ENCODE measurements at places on chromosomes 11 and 22. TPM values are rescaled to one million over a fixed set of nuclear protein-coding genes. Genes with fewer than 3 reads are reported as not detected.

DNA sequence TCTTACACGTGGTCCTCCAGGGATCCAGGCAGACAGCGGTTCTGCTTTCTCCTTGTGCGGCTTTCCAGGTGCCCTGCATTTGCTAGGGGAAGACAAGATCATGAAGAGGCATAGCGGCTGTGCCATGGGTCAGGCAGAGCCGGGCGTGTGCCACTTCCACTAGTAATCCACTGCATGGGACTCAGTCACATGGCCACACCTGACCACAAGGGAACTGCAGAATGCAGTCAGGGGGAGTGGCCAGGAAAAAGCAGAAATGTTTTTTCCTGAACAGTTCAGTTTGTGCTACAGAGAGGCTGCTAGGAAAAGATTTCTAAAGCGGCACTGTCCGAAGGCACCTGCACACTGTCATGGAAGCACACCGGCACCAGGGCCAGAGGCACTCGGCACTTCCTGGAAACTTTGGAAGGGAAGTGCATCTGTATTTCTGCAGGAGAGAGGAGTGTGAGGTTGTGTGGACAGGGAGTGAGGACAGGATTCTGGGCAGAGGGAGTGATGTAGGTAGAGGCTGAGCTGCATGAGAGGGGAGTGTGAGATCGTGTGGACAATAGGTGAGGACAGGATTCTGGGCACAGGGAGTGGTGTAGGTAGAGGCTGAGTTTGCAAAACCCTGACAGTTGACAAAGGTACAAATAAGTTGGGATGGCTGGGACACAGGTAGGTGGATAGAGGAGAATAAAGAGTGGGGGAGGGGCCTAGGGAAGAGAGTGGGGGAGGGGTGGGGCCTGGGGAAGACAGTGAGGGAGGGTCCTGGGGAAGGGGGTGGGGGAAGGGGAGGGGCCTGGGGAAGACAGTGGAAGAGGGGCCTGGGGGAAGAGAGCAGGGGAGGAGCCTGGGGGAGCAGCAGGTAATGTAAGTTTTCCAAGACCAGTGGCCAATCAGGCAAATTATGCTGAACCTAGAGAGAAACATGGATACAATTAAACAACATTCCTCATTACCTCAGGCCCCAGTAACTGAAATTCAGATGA is 1436.3 kb downstream of the TBC1D22A start:
- DNase-seq: no peak

- no peak for DNase-seq
These were observed 238.1 kb upstream of the BLID start for GRCh38 chr11:122354025-122354697.

DNA sequence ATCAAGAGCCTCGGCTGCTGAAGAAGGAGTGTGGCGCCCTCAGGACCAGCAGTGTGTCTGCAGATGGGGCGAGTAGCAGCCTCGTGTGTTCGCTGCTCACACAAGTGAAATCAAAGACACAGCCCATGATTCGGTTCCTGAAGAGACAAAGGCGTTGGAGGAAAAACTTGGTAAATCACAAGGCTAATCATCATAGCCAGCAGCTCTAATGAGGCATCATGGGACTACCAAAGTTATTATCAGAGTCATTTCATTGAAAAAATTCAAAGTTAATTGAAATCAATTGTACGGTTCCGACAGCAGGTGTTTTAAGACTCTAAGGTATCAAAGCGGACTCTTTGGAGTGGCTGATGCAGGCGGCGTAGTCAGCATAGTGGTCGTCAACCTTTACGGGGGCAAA is 9.5 kb downstream of the PHF21B start:
- DNase-seq: no peak

DNA sequence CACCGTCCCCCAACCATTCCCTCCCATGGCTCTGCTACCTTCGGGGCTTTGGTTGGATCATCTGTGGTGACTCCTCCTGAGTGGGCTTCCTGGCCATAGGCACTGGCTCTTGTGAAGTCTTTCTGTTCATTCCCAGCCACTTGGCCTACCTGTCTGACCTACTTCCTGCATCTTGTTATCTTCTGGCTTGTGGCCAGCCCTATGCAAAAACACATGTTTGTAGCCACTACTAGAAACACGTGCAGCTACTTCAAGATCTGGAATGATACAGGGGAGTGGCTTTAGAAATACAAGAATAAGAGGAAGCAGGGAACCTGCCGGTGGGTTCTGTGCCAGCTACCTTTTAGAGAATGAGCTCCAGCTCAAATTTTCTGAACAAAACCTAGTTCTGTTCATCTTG is 20.9 kb downstream of the RCOR2 start:
- no peak for DNase-seq

DNA sequence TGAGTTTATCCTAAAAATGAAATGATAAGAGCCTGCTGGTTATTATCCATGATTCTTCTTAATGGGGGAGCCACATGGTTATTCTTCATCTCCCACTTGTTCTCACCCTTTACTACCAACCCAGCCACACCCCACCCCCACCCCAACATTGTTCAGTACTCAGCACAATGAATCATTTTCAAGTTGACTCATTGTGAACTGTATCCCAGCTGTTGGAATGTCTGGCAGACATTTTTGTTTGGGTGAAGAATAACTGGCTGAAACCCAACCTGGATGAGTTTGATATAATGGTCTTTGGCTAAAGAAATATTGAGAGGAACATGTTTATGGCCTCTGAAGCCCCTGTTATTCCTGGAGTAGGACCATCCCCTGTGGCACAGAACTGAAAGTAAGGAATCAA is 136.2 kb downstream of the ELP4 start:
- DNase-seq: no peak

DNA sequence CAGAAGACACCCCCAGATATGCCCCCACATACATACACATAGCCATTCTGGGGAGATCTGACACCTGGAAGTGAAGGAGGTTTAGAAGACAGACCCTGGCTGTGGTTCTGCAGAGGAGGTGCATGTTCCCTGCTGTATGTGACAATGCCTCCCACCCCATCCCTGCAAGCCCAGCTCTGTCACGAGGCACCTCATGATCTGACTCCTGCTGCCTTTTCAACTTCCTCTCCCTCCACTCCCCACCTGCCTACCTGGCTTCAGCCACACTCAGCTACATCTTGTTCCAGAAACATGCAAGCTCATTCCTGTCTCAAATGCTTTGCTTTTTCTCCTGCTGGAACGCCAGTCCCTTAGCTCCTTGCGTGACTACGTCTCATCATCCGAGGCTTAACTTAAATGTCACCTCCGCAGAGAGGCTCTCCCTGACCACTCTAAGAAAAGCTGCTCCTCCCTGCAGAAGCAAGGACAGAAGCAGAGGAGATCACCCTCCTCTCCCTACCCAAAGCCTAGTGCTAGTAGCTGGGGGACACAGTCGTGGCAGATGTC is 114.5 kb downstream of the FEZ1 start:
- no peak for DNase-seq

Gene HBG1
- not detected for total RNA-seq

Gene CASP4
- 48.8 TPM for total RNA-seq

Gene JHY
- 3.2 TPM for total RNA-seq

Gene C11orf54
- 13.8 TPM for total RNA-seq

Gene FGF4
- not detected for total RNA-seq

Gene TNNT3
- 2.1 TPM for total RNA-seq

Data from activated CD4-positive, alpha-beta T cell treated with anti-CD3 and anti-CD28 coated beads for 36 hours (primary cell).